ENCODE measurements at places on chromosomes 4 and X.

- peak; percentile 12 for DNase-seq
These were observed 227.8 kb upstream of the SPRY1 start for GRCh38 chr4:123168812-123169211.

DNA sequence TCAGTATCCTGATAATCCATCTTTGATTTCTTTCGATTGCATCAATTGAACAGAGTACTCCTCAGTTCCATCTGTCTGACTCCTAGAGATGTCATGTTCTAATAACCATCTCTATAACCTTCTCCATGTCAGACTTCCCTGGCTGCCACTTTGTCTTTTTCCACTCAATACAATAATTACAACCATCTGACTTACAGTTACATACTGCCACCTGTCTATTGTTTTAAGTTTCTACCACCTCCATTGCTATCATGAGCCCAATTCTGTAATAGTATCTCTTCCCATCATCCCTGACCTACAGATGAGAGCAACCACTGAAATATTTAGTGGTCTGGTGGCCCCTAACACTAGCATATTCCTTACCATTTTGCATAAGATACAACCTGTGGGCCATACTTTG is 439.2 kb upstream of the FAM47C start:
- no peak for DNase-seq

DNA sequence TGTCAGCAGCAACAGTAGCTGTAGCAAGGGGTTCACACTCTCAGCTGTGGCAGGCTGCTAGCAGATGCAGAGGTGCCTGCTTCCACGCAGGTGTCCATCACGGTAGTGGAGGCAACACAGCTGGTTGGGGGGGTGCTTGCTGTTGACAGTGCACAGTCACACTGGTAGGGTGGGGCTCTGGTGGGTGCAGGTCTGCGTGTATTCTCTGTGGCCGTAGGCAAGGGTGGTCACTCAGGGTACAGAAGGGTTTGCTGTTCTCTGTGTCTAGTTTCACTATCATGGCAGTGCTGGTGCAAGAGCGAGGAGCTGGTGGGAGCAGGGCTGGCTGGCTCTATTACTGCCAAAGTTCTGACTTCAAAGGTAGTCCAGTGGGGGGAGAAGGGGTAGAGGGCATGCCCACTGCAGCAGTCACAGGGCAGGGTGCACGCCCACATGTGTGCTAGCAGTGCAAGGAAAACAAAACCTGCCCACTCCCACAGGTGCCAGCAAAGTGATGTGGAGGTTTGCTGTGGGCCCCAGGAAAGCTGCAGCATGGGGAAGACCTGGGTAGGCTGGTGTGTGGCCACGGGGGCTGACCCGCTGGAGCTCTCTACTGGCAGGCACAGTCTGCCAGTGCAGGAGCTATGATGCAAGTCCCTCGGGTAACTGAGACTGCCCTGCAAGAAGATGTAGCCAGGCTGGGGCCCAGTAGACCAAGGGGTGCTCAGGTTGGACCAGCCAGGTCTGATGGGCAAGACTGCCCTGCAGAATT is 21.6 kb upstream of the WDR17 start:
- no peak for DNase-seq

- DNase-seq = no peak
These were observed 62.5 kb upstream of the RHOH start for GRCh38 chr4:40134206-40134917.

- no peak for DNase-seq
These were observed 91.5 kb upstream of the S100G start for GRCh38 chrX:16558489-16558888.

- DNase-seq = no peak
These were observed 238.8 kb downstream of the OR13H1 start for GRCh38 chrX:131782646-131783045.

GRCh38 chr4:5797866-5798265 is 86.9 kb downstream of the EVC start:
- no peak for DNase-seq

GRCh38 chrX:149527705-149528104 is 13.1 kb upstream of the EOLA1 start:
- peak; percentile 33 for DNase-seq

DNA sequence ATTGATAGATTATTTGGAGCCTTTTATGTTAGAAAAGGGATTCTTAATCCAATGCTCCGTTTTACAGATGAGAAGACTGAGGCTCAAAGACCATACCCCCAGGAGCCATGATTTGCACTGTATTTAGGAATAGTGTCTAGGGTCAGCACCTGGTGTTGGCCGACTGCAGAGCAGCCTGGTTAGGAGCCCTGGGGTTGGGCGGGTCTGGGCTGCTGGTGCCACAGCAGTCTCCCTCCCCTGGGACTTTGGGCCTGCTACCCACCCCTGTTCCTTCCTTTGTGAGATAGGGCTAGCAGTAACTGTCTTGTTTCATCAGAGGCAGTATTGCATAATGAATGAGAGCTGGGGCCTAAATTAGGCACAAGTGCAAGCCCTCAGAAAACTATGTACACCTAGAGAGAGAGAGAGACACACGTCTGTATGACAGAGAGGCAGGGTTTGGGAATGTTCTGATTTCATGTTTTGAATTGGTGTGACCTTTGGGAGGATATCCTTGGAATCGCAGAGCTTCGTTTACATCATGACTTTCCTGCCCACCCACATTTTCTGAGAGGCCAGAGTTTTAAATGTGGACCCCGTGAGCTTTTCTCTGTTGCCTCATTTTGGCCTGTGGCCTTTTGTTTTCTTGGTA is 111.7 kb downstream of the PTTG2 start:
- no peak for DNase-seq

- no peak for DNase-seq
These were observed 421 bp upstream of the PLAC1 start for GRCh38 chrX:134658760-134659023.

- DNase-seq = no peak
These were observed 33.3 kb upstream of the RBBP7 start for GRCh38 chrX:16903274-16904022.

- no peak for DNase-seq
These were observed 200.9 kb upstream of the FSTL5 start for GRCh38 chr4:162364651-162365050.

GRCh38 chr4:2793586-2794485 is 951 bp downstream of the SH3BP2 start:
- DNase-seq = peak; percentile 41

- peak; percentile 3 for DNase-seq
These were observed 826.2 kb upstream of the TENM3 start for GRCh38 chr4:181416966-181417365.

DNA sequence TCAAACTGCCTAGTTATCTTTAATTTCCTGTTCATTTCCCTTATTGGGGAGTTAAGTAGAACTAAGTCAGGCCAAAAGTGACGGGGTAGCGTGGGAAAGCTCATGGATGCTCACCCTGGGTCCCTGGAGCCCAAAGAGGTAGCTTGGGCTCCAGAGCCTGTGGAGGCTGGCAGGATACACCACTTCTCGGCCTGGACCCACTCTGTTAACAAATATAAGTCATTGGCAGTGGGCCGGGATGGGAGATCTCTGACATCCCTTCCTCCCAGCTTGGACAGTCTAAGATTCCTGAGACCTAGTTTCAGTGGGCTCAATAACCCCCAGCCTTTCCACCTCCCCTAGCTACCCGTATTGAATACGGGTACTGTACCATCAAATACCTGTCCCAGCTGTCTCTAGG is 106.1 kb downstream of the EFNB1 start:
- DNase-seq = no peak

DNA sequence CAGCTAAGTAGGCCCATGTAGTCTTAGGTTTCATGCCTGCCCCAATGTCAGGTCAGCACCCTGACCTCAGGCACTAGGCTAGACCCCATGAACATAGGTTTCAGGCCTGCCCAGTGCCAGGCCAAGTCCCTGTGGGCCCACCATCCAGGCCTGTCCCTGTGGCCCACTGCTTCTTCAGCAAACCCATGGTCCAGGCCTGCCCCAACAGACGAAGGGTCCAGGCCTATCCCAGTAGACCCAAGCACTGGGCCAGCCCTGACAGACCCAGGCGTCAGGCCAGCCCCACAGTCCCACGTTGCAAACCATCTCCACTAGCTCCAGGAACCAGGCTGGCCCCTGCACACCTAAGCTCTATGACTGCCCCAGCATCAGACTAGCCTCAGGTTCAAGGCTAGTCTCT is 92.4 kb downstream of the ENOX2 start:
- DNase-seq = no peak

GRCh38 chr4:17895481-17895880 is 84.7 kb downstream of the NCAPG start:
- no peak for DNase-seq

- peak; percentile 83 for DNase-seq
These were observed 62.5 kb downstream of the PGRMC2 start for GRCh38 chr4:128225148-128225547.

GRCh38 chr4:14871676-14872430 is 130.4 kb upstream of the CPEB2 start:
- DNase-seq = no peak

DNA sequence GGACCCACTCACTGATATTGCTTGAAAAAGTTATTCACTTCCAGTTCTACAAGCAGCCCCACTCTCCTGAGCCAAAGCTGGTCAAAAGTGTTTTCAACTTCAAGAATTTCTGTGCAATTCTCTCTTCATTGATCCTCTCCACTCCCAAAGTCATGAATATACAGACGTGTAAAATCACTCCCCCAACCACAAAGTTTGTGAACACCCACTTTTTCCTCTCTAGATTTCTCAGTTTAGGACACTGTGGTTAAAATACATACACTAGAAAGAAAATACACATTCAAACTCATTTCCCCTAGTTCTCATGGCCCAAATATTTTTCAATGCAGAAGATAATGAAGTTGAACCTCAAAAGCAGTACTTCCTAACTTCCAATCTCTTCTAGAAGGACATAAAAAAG is 116.3 kb downstream of the MSN start:
- DNase-seq = no peak

GRCh38 chrX:1475881-1476280 is 23.2 kb upstream of the ASMTL start:
- no peak for DNase-seq

DNA sequence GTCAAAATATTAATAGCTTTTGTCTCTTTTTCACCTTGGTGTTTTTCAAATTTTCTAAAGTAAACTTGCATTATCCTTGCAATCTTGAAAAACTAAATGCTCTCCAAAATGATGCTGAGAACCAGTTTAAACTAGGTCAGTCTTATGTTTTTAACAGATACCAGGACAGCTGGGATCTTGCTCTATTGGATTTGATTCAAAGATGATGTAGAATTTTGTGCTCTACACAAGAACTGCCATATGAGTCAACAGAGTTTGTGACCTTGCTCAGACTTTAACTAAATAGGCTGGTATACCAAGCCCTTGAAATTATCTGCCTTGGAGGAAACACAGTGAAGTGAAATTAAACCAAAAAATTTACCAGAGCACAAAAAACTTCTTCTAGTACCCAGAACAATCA is 991.1 kb downstream of the STPG2 start:
- no peak for DNase-seq

DNA sequence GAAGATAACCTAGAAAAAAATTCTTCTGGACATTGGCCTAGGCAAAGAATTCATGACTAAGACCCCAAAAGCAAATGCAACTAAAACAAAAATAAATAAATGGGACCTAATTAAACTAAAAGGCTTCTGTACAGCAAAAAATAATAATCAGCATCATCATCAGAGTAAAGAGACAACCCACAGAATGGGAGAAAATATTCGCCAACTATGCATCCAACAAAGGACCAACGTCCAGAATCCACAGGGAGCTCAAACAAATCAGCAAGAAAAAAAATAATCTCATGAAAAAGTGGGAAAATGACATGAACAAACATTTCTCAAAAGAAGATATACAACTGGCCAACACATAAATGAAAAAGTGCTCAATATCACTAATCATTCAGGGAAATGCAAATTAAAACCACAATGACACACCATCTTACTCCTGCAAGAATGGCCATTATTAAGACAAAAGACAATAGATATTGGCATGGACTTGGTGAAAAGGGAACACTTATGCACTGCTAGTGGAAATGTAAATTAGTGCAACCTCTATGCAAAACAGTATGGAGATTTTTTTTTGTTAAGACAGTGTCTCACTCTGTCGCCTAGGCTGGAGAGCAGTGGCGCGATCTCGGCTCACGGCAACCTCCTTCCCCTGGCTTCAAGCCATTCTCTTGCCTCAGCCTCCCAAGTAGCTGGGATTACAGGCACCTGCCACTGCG is 29.9 kb downstream of the ELF2 start:
- no peak for DNase-seq

DNA sequence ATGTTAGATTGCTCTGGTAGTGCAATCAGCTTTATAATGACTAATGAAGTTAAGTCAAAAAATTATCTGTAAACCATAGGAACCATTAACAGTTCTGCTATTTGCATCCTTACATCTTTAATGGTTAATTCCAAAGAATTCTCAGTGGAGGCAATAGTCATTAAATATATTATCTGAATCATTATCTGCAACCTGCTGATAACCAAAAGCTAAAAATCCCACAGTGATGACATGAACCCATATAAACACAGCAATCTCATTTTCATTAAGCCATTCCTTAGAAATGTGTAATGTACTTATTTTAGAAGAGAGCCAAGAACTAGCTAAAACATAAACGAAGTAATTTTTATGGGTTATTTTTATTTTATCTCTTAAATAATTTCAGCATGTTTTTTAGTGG is 60.2 kb downstream of the MAGEB16 start:
- no peak for DNase-seq

GRCh38 chrX:149255860-149256259 is 249.2 kb downstream of the IDS start:
- no peak for DNase-seq

DNA sequence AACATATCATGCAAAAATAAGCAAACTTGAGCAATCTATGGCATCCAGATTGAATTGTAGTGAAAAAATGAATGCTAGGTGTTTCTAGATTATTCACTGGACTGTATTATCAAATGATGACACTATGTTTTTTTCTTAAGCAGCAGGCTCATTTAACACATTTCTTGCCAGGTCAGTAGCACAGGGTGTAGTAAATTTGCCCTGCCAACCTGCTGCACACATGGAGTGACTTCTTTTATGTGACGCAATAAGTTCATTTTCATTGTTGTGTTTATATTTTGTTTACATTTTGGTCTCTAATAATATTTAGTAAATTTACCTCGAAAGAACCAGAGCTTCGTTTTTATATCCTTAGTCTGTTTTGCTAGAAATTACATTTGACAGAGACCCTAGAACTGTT is 9.5 kb downstream of the VBP1 start:
- no peak for DNase-seq

DNA sequence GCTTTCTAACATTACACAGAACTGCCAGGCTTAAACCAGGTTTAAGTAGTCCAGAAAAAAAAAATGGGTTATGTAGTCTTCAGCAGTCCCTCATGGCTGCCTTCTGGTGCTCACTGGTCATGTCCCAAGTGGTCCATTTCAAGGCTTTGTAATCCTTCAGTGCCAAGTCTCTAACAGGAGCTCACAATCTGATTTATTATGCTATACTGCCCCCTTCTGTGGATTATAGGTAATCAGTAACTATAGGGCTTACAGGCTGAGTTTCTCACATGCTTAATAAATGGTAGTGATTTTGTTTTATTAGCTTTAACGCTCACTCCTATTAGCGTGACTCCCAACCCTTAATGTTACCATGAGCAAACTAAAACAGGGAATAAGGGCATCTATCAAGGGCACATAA is 92.5 kb upstream of the EDA2R start:
- DNase-seq = peak; percentile 24

All from astrocyte of the spinal cord (primary cell).